ENCODE measurements at places on chromosomes 1 and 21. TPM values are rescaled to one million over a fixed set of nuclear protein-coding genes. Genes with fewer than 3 reads are reported as not detected.

The TMEM240 gene
- 12.4 TPM for total RNA-seq

The BACE2 gene
- total RNA-seq: 49.5 TPM

The OR2T35 gene
- not detected for total RNA-seq

The NBPF4 gene
- not detected for total RNA-seq
